ENCODE measurements at places on chromosomes 5 and 9. TPM values are rescaled to one million over a fixed set of nuclear protein-coding genes. Genes with fewer than 3 reads are reported as not detected.

DNA sequence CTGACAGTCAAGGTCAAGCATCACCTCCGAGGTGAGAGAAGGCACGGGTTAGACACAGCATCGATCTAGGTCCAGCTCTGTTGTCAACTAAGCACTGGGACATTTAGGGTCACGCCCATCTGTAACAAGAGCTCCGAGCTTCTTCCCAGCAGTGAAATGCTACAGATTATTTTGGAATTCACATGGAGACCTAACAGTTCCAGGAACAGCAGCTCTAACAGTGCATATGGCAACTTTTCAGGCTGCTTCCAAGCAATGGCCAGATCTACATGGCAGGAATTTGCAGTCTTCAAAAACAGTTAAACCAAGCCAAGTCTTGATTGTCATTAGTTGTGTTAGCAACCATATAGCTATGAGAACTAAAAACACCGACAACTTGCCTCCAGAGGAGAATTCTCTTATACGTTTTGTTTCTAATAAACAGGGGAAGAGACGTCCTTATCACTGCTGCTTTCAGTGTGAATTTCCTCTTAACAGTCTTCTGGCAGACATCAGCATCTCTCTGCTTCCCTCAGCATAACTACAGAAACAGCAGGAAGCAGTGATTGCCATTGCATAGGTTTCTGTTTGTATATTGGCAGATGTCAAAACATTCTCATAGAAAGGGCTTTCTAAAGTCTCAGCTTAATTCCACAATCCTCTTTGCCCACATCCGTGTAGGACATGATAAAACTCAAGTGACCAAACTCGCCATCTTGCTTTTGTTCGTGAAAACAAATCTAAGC is 242.1 kb upstream of the DAPK1 start:
- DNase-seq: no peak

GRCh38 chr5:98975682-98976407 is 47.0 kb upstream of the CHD1 start:
- DNase-seq: no peak

Gene FGF1
- polyA plus RNA-seq: 5.0 TPM

GRCh38 chr5:108884736-108885135 is 137.0 kb downstream of the FER start:
- DNase-seq: no peak

DNA sequence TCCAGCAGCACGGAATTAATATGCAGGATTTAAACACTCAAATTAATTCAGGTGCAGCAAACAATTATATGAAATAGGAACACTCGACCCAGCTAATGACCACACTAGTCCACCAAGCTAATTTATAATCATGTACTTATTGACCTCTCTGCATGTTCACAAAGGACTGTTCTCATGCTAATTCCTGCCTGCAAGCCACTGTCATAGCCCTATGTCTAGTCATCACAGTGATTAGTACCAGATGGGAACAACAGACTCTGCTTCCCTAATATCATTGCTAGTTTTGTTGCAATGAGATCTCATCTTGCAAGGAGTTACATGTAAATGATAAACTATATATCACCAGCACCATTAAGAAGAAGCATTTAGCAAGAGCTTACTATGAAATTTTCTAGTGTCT is 553.0 kb upstream of the GRAMD2B start:
- no peak for DNase-seq
